Non-pigmented ciliary epithelial cell (primary cell): ENCODE measurements at places on chromosomes 5 and 9.

DNA sequence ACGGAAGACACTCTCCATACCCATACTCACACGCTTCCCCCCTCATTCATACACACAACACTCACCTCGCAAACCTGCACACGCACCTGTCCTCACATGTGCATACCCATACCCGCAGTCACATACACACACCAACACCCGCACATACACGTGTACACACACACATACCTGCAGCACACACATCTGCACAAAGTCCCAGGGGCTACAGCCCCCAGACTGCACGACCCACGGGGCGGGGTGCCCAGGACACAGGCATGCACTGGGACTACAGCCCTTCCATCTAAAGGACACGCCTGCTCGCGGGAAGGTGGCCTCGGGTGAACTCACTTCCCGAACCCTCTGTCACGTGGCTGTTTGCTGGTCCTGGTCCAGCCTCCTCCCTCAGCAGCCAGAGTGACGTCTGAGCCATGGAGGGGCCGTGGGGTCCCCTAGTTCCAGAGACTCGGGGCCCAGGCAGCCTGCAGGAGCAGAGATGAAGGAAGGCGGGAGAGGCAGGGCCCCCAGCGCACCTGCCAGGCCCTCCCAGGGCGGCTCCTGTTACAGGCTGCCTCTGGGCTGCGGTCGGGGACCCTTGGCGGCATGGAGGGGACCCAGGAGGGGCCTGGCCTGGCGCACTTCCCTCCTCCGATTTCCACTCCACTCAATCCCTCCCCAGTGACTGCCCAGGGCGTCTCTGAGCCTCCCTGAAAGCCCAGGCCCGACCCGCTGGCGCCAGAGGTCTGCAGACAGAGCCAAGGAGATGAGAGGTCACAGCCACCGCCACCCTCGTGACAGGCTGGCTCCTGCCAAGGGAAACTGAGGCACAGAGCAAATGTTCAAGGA is 8.1 kb downstream of the SLC12A7 start:
- no peak for DNase-seq

GRCh38 chr9:110744715-110745384 is 76.3 kb downstream of the MUSK start:
- peak; percentile 96 for DNase-seq

GRCh38 chr5:159045165-159045811 is 54.4 kb downstream of the EBF1 start:
- no peak for DNase-seq

DNA sequence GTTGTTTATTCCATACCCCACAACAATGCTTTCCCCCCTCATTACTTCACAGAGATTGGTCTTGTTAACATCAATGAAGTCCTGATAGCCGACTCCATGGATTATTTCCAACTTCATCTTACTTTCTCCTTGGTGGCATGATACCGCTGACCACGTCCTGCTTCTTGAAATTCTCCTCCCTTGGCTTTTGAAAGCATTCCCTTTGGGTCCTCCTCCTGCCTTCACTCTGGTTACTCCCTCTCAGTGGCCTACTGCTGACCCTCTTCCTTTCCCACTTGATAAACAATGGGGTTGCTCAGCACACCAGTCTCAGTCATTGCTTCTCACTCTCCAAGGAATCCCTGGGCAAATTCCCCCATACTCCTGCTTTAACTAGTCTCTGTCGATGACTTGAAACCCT is 283.9 kb downstream of the SEC61B start:
- DNase-seq, result no peak

DNA sequence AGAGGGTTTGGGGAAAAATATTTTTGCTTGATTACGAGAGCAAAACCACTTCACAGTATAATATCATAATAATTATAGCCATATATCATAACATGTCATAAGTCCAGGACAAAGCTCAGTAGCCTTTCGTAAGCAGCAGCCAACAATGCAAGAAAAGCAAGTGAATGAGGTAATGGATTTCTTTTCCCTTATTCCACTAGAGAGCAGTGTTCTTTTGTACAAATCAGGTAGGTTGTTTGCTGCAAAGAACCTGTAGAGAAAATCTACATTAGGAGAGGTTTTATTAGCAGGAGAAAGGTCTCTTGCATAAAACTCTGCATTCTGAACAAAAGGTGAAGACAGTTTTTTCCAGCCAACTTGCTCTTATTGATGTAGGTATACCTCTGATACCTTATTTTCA is 1033.4 kb downstream of the TLE4 start:
- peak; percentile 13 for DNase-seq

DNA sequence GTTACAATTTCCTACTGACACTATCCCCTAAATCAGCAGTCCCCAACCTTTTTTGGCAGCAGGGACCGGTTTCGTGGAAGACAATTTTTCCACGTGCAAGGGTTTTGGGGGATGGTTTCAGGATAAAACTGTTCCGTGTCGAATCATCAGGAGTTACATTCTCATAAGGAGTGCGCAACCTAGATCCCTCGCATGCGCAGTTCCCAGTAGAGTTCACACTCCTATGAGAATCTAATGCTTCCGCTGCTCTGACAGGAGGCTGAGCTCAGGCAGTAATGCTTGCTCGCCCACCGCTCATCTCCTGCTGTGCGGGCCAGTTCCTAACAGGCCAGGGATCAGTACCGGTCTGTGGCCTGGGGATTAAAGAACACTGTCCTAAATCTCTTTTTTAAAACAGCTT is 13.2 kb upstream of the NFIL3 start:
- DNase-seq, result no peak

DNA sequence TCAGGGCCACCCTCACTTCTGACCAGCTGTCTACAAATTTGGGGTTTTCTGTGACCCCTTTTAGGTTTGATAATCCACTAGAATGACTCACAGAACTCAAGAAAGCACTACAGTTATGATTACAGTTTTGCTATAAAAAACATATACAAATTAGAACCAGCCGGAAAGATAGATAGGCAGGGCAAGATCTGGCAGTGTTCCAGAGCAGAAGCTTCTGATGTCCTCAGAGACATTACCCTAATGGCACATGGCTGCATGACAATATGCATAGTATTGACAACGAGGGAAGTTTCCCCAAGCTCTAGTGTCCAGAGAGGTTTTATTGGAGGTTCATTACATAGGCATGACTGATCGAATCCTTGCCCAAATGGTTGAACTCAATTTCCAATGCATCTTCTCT is 158.1 kb downstream of the RAB3C start:
- no peak for DNase-seq

GRCh38 chr5:173781432-173781815 is 106.7 kb upstream of the CPEB4 start:
- DNase-seq, result no peak

DNA sequence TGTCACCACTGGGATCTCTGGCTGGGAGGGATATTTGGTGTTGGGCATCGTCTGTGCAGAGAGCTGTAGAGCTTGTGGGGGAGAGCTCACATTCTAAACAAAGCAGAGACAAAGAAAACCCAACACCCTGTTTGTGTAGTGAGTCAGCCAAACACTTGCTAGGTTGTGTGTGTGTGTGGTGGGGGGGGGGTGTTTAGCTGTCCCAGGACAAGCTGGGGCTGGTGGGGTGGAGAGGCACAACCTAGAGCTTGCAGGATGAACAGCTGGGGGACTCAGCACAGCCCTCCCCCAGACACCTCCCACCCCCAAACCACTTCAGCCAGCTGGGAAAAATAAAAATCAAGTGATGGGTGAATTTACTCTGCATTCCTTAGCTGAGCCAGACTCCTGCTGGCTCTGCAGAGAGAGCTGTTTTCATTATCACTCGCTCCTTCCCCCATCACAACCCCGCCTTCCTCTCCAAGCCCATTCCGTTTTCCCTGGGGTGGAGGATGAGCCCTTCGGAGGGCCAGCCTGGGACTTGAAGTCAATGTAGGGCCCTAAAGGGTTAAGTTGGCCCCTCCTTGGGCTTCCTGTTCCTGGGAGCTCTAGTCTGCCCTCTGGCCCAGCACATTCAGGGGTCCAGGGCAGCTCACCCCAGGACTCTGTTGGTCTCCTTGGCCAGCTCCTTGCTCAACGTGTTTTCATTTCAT is 2.6 kb downstream of the OLFML2A start:
- peak; percentile 87 for DNase-seq

GRCh38 chr5:24644761-24645160 is at the start of gene CDH10:
Gene CDH10, minus strand, starts transcription at chr5:24644978. Its CDS starts 51,488 bp downstream, at chr5:24593490.
- DNase-seq, result no peak
